Amniotic epithelial cell (primary cell): ENCODE measurements at places on chromosomes 12 and 14.

DNA sequence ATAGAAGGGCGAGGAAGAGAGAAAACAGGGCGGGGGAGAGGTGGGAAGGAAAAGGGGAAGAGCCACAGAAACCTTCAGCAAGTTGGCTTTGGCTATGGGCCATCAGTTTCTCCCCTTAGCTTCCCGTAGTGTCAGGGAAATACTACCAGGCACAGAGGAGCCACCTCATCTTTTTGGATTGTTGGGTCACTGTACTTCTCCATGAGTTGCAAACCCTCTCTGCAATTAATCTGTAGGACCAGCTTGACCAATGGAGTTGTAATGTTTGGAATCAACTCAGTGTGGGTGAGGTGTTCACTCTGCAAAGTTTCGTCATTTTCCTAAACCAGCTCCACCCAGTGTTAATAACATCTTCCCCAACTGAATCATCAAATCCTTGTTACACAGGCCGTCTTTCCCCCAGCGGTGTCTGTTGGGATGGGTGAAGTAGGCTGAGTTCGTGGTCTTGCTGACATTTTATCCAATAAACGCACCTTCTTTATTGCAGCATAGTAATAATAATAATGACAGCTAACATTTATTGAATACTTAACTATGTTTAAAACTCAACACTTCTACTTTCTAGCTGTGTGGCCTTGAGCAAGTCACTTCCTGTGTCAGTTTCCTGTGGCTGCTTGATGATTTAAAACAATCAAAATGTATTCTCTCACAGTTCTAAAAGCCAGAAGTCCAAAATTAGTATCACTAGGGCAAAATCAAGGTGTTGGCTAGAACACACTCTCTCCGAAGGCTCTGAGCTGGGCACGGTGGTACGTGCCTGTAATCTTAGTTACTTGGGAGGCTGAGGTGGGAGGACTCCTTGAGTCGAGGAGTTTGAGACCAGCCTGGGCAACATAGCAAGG is 8.1 kb upstream of the GLTP start:
- DNase-seq = peak; percentile 95

DNA sequence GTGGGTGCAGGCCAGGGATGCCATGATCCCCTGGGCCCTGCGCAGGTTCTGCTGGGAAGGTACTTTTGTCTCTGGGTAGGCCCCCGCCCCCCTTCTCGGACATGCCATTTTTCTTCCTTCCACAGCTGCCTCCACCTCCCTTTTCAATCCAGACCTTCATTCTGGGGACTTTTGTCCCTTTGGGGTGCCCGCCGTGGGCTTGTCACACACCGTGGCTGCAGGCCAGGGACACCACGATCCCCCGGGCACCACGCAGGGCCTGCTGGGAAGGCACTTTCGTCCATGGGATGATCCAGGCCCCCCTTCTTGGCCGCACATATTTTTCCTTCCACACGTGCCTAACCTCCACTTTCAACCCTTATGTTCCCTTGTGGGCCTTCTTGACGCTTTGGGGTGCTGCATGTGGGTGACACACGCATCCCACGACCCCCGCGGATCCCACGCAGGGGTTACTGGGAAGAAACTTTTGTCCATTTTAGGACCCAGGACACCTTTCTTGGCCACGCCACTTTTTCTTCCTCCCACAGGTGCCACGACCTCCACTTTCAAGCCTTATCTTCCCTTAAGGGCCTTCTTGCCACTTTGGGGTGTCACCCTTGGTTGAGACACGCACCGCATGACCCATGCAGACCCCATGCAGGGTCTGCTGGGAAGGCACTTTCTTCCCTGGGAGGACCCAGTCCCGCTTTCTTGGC is 272.5 kb downstream of the ALG10 start:
- DNase-seq = no peak

DNA sequence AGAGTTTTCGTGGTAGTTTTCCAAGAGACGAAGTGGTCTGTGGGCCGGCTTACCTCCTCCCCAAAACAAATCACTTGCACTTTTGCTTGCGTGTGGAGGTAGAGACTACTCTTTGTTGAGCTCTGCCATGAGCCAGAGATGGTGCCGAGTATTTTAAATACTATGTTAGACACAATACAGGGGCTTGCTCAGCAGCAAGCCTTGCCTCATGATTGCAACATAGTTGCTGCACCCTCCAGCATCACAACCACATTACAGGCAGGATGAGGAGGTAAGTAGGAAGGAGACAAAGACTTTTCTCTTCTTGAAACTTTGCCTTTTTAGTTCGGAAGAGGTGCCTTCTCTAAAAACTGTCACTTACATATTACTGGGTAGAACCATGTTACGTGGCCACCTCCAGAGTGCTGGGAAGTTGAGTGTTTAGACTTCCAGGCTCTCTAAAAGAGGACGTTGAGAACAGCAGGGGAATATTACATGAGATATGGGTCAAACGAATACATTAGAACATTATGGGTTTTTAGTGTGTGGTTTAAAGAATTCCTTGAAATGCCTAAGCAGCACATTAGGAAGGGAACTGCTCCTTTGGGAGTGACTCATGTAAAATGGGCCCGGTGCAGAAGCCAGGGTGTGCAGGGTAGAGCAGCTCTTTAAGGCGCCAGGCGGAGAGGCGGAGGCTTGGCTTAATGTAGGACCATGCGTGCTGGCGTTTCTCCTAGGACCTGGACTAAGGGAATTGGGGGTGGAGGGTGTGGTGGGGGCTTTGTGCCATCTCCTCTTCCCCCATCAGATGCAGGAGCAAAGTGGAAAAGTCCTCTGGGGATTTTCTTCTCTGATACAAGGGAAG is 110.6 kb upstream of the PRMT8 start:
- no peak for DNase-seq

- DNase-seq = peak; percentile 93
Observed at GRCh38 chr12:124548854-124549378, 18.5 kb downstream of the NCOR2 start.

- DNase-seq = no peak
Observed at GRCh38 chr12:129563266-129563665, 340.6 kb downstream of the TMEM132D start.

- no peak for DNase-seq
Observed at GRCh38 chr14:100453930-100454329, 130.8 kb downstream of the SLC25A47 start.

GRCh38 chr12:88122666-88123065 is 19.2 kb downstream of the CEP290 start:
- no peak for DNase-seq

DNA sequence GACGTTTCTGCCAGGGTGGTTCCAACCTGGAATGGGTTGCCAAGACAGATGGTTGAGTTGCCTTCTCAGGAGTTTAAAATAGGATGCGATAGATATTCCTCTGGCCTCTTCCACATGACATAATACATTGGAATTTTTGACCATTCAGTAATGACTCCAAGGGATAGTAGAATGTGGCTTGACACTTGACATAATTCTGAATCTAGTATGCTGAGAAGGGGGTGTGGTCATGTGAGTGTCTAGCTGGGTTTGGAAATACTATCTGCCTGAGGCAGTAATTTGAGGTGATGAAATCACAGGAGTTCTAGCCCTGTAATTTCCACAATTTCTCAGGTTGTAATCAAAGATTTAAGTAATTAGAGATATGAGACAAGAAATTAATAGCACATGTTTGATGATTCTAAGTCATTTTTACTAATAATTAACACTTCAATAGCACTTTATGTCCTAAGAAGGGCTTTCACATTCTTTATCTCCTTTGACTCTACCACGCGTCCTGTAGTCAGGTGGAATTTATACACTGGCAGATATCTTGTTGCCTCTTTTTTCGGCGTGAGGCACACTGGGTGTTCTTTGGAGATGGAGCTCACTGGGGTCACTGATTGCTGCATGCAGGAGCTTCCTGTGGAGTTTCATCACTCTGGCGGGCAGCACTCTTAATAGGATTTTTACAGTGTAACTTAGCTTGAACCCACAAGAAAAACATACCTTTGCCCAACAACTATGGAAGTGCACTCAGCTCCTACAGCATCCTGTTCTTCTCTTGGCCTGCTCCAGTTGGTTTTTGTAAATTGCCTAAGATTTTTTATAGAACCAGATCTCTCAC is 3.2 kb upstream of the AMIGO2 start:
- peak; percentile 92 for DNase-seq

- no peak for DNase-seq
Observed at GRCh38 chr12:44626883-44627282, 249.2 kb downstream of the NELL2 start.

GRCh38 chr12:98752726-98753125 is 107.6 kb downstream of the APAF1 start:
- DNase-seq = no peak

DNA sequence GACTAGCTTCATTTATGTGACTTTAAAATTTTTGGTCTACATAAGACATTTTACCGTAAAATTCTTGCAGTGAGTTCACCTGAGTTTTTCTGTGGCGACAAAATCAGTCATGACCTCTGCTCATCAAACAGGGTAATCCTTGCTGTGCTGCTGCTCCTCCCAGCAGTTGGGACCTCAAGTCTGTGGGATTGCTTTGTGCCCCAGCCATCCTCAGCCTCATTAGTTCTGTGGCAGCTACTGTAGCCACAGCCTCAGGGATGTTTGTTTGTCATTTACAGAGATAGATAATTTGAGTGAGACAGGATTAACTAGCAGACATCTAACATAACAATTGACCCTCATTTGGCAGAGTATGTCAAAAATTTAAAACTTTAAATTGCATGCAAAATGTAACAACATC is 357.0 kb downstream of the PCNX1 start:
- DNase-seq = no peak

DNA sequence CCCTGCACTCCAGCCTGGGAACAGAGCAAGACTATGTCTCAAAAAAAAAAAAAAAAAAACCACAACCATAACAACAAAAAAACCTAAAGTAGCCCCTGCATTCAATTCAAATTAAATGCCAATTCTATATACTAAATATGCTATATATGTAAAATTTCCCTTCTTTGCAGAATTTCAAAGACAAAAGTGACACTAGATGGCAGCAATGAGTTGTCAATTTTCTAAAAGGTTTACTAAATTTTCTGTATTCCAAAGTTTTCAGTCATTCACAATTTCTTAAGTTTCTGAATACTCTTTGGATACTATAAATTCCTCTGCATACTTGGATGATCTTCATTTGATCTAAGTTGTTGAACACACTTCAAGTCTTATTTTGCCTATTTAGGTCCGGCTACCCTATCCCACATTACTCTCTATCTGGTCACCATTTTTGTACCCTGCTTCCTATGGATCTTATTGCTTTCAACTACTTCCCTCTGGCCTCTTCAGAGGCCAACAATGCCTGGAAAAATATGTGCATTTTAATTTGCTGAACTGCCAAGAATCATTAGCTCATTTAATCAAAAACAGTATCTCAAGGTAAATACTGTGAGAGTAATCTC is 27.9 kb downstream of the HNRNPC start:
- peak; percentile 34 for DNase-seq

DNA sequence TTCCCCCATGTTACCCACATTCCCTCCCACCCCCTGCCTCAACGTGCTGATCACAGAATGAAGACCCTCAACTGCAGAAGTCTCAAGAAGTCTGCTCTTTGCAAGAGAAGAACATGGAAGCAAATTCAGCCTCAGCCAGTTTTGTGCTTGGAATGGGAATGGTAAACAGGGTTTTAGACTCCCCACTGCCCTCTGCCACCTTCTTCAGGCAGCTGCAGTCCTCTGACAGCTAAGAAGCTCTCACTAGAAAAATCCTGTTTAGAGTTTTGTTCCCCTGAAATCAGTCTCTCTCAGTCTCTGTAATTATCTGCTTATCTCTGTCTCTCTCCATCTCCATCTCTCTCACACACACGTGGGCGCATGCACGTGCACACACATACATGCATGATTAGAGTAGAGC is 85.4 kb downstream of the CRACR2A start:
- DNase-seq = no peak
